GM23248 (cell line): ENCODE measurements at places on chromosomes 6 and 20.

- DNase-seq: no peak
These were observed 22.3 kb downstream of the MKKS start for GRCh38 chr20:10411673-10412072.

GRCh38 chr6:81002126-81002525 lies 750.4 kb downstream of the TENT5A start:
- DNase-seq: peak; percentile 8

DNA sequence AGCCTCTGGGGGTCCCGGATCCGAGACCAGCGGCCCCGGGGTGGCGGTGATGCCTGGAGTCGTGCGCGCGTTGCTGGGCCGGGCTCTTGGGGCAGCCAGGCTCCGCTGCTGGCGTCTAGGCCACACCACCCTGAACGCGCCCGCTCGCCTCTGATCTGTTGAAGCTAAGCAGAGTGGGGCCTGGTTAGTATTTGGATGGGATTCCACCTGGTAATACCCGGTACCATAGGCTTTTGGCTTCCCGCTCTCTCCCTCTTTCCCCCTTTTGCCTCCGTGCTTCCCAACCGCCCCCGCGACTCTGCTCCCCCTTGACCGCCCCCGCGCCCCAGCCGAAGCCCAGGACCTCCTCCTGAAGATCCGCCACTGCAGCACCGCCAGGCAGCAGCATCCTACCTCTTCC lies 1383.5 kb upstream of the DEFB115 start:
- DNase-seq: peak; percentile 63

- no peak for DNase-seq
These were observed 265.4 kb upstream of the SUPT3H start for GRCh38 chr6:45643126-45643525.
